ENCODE measurements at places on chromosomes 2 and 18.

GRCh38 chr2:190343089-190343535 is 277 bp upstream of the INPP1 start:
- no peak for ATAC-seq

GRCh38 chr18:46265196-46266156 is 161.3 kb downstream of the HAUS1 start:
- ATAC-seq, result no peak

DNA sequence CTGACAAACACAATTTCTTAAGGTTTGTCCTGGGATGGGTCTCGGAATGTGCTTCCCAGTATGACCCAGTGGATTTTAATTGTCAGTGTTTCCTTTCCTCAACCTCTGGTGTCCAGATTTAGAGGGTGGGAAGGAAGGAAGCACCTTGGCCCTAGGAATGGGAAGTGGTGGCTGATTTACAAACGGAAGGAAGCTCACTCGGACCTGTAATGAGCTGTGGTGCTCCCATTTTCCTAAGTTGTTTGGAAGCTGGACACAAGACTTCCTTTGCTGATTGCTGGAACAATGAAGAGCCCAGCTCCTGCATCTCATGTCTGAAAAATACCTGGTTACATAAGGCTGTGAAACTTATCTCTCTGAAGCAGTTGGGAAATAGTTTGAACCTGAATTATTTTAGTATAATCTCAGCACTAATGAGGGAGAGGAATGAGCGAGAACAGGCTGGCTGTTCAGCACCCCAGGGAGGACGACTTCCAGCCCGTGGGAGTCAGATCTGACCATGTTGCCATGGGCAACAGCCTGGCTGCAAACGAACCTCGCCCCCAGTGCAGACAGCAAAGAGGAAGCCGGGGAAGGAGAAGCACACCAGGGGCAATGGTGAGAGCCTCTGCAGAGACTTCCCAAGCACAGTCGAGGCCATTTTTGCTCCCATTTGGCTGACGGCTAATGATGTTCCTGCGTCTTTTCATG is 74.4 kb upstream of the ASB18 start:
- ATAC-seq, result peak; percentile 71

DNA sequence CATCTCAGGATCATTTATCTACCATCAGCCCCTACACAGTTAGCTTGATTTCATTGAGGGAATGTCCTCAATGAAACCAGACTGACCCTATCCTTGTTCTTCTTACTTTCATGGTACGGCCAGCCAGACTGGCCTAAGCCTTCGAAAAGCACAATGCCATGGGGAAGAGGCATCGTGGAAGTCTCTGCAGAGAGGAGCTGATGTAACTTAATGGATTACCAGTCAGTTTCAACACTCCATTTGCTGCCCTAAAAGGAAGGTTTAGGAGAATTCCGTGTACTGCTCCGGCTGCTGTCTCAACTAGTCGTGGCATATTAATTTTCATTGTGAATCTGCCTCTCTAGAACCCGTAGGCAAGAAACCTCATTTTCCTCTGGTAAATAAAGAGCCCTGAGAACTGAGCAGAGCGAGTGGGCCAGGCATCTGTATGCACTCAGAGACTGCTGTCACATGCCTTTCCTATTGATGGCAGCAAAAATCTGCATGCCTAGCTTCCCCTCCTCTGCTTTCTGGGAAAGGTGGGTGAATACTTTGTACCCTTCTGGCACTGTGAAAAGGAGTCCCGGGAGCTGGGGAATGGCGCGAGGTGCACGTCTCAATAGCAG is 184.9 kb downstream of the KLHL29 start:
- ATAC-seq, result peak; percentile 19

GRCh38 chr2:219443016-219443696 is 8.5 kb downstream of the SPEG start:
- no peak for ATAC-seq

- no peak for ATAC-seq
Observed at GRCh38 chr2:28062867-28063266, 172.3 kb downstream of the BABAM2 start.

GRCh38 chr2:95021023-95021416 is 4.5 kb upstream of the MAL start:
- ATAC-seq, result no peak

- no peak for ATAC-seq
Observed at GRCh38 chr2:119545754-119546446, 1.7 kb downstream of the CFAP221 start.

- no peak for ATAC-seq
Observed at GRCh38 chr2:239122421-239123110, 274.7 kb downstream of the TWIST2 start.

- peak; percentile 3 for ATAC-seq
Observed at GRCh38 chr2:61014763-61015162, 2.8 kb upstream of the PEX13 start.
